ENCODE measurements at places on chromosomes 2 and 18.

DNA sequence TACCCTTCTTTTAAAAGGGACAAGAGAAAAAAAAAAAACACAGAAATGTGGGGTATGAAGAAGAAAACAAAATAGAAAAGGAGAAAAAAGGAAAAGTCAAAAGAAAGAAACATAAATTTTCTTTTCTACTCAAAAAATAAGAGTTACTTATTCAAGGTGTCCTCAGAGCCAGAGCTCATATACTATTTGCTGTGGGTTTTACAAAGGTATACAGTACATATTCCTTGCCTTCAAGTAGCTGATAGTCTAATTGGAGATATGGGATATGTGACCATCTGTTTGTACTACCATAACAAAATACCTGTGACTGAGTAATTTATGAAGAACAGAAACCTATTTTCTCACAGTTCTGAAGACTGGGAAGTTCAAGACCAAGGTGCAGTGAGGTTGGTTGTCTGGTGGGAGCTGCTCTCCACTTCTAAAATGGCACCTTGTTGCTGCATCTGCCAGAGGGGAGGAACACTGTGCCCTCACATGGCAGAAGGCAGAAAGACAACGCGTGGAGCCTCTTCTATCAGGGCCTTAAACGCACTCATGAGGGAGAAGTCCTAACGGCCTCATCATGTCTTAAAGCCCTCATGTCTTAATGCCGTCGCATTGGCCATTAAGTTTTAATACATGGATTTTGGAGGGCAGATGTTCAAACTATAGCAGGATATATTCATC lies 33.9 kb downstream of the NBAS start:
- no peak for DNase-seq

- no peak for DNase-seq
Observed at GRCh38 chr2:95042472-95043271, 17.2 kb downstream of the MAL start.

GRCh38 chr2:229401171-229401865 lies 130.2 kb upstream of the PID1 start:
- DNase-seq: no peak

GRCh38 chr2:170098626-170099312 lies 79.2 kb upstream of the MYO3B start:
- no peak for DNase-seq

DNA sequence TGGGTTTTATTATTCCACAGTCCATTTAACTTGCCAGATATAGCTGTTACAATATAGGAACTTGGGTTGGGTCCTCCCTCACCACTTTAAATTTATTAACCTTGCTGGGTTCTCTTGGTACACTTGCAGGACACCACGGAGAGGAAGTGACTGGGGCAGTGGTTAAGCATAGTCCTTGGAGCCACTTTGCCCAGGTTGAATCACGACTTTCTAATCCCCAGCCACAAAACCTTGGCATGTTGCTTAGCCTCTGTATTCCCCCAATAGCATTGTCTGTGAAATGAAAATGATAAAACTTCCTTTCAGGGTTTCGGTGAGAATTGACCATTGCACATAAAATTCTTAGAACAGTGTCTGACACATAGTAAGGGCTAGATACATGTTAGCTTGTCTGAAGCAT lies 221.2 kb downstream of the IRS1 start:
- no peak for DNase-seq

DNA sequence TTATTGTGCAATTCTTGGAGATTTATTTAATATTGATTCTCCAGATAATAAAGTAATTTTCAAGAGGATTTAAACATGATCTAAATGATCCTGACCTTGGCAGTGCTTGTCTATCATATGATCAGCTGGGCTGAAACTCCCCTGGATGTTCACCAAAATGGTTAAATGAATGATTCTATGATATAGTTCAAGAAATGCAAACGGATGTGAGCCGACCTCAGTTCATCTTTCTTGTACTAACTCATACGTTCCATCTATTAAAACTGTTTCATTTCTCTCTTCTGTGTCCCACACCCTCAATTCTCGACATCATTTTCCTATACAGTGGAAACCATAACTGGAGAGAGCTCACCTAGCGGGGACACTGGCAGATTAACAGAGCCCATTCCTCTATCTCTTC lies 281.7 kb upstream of the CCDC68 start:
- DNase-seq: no peak

DNA sequence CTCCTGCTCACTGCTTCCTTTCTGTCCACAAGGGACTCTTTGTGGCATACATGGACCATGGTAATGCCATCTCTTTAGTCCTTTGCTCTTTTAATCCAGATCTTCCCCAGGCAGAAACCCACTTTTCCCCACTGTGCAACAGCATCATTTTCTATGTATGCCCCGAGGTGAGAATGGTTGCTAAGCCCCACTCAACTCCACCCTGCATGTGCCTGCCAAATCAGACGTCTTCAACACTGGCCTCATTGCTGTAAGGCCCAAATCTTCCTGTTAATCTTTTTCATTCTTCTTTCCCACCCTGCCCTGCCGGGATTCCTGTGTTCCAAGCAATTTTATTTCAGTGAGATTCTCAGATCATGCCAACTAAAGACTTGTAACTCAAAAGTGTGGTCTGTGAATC lies 328.4 kb downstream of the PAX3 start:
- DNase-seq: no peak
